ENCODE measurements at places on chromosomes 4 and X.

GRCh38 chrX:148530464-148531077 is 30.2 kb downstream of the AFF2 start:
- no peak for DNase-seq

DNA sequence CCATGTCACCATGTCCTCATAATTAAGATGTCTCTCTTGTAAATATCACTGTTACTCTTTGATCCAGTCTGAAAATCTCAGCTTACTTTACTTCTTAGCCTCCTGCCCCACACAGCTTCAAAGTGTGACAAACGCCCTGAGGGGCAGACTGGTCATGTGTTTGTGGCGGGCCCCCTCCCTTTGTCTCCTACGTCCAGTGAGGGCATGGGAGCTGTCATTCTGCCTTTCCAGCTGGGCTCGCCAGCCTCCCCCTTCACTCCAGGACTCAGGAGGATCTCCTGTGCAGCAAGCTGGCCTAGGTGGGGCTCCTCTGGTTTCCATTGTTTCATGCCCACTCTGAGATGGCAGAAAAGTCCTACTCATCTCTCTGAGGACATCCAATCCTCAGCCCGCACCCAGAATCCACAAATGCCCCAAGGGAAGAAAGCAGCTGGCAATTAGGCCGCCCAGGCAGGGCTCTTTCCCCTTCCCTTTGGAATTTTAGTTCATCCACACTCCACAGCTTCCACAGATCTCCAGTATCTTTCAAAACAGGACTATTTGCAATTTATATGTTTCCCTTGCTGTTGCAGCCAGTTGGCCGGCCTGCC is 86.4 kb upstream of the C4orf50 start:
- DNase-seq, result no peak

- no peak for DNase-seq
These were observed 18.0 kb upstream of the NMU start for GRCh38 chr4:55654131-55654530.

DNA sequence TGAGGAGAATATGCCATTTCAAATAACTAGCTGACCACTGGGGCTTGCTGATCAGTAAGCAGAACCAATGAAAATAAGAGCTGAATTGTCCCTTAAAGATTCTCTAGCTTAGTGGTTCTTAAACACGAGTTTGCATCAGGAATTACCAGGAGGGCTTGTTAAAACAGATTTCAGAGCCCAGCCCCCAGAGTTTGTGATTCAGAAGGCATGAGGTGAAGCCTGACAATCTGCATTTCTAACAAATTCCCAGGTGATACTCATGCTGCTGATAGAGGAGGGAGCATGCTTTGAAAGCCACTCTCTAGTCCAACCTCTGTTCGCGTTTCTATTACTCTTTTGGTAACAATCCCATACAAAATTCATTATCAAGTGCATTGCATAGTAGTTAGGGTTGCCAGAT is 35.5 kb downstream of the DCX start:
- DNase-seq, result no peak

- no peak for DNase-seq
These were observed 98.9 kb downstream of the GPR82 start for GRCh38 chrX:41822892-41823291.

- no peak for DNase-seq
These were observed 13.6 kb downstream of the STOX2 start for GRCh38 chr4:183918696-183919095.

DNA sequence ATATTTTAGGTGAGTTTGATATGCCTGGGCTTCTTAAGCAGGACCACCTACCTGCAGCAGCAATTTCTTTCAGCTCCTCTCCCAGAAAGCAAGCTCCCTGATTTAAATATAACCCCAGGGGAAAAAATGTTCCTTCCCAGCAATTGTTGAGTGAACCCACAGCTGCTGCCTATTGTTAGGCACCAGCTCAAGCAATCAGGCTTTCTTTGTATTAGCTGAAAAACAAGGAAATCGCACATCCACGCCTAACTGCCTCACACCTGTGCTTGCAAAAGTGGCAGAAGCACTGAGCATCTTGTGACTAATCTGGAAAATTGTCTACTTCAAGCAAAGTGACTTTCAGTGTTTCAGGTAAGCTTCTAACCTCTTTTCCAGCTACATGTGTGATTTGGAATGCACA is 432.2 kb downstream of the SMARCA1 start:
- no peak for DNase-seq

DNA sequence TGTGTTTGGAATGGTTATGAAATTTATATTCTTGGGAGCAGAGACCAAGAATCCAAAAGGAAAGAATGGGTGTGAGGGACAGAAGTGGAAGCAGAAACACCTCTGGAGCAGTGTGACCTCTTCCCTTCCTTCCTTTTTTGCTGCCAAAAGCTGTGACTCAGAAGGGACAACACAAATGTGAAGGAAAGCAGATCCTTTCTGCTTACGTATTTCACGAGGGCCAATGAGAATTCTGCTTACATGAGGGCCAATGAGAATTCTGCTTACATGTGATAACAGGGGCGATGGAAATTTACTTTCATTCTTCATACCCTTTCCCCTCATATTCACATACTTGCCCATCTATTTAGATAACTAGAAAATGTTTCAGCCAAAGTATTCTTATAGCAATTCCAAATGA is 404.6 kb downstream of the PRDM5 start:
- DNase-seq, result no peak

- DNase-seq, result no peak
These were observed 32.3 kb downstream of the STPG2 start for GRCh38 chr4:98110929-98111328.

GRCh38 chr4:163484906-163485305 is 9.6 kb upstream of the TMA16 start:
- DNase-seq, result no peak

- DNase-seq, result no peak
These were observed 36.7 kb upstream of the SORCS2 start for GRCh38 chr4:7155590-7156071.

DNA sequence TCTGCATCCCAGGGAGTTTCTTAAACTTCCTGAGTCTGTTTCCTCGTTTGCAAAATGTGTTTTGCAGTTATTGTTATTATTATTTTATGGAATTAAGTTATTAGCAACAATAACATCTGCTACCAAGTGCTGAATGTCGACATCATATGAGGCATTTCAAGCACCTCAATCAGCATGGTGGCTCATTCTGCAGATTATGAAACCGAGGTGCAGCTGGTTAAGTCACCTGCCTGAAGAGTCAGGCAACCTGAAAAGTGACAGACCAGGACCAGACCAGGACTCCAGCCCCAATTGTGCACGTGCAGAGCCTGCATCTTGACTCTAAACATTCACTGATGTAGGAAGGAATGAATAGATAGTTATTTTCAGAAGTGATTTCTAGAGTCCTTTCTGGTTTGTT is 99.8 kb downstream of the AFAP1 start:
- DNase-seq, result no peak

DNA sequence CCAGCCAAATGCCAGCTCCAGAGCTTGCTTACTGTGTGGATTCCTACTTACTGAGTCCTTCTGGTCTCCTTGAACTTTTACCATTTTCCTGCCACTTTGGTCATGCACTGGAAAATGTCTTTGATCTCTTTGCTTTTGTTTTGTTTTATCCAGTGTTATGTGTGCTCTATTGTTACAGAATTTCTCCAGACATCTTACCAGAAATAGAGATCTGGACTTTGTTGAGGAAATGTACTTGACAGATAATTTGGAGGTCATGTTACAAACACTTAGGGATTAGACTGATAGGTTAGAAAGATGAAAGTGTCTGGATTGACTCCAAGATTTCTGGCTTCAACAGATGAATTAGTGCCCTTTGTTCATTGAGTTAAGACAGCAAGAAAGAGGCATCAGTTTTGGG is 5.7 kb upstream of the ZNF330 start:
- DNase-seq, result no peak

- DNase-seq, result no peak
These were observed 86.2 kb downstream of the PPEF1 start for GRCh38 chrX:18793601-18794089.

DNA sequence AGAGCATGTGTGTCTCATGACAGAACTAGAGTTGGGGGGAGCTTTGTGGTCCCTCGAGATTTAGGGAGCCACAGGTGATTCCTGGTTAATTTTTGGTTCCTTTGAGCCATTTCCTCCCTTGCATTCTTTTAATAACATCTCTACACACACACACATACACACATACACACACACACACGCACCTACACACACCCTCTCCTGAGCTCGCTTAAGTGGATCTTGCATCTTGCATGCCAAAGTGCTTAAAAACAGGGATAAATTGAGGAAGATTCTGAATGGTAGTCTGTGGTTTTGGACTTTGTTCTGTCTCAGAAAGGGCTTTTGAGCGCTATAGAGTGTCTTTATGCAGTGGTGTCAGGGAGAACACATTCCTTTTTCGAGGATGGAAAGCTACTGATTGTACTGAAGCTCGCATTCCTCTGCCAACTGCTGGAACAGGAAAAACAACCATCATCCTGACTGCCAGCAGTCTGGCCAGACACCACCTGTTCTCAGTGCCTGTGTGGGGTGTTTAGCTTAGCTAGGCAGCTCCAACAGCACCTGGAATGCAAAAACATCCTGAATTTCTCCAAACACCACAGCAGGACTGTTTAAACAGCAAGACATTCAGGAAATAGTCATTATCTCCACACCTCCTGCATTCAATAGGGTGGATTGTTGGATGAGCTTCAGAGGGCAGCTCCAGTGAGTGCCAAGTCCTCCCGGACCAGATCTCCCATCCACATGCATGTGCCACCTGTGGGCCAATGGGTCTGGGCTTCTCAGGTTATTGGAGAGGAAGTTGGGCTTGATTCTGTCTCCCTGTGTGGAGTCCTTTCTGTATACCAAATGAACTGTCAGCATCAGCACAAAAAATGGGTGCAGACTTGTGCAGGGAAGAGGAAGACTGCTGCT is 21.9 kb upstream of the IGFBP7 start:
- DNase-seq, result no peak
